ENCODE measurements at places on chromosomes 3 and 15. TPM values are rescaled to one million over a fixed set of nuclear protein-coding genes. Genes with fewer than 3 reads are reported as not detected.

- no peak for DNase-seq
These were observed 928.3 kb downstream of the NSUN3 start for GRCh38 chr3:94990952-94991705.

DNA sequence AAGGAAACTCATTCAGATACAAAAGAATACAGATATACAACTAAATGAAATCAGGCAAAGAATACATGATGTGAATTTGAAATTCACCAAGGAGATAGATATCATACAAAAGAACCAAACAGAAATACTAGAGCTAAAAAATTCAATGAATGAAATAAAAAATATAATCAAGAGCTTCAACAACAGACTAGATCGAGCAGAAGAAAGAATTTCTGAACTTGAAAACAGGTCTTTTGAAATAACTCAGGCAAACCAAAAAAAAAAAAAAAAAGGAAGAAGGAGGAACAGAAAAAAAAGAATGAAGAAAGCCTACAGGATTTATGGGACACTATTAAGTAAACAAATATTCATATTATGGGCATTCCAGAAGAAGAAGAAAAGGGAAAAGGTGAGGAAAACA is 137.8 kb downstream of the DMXL2 start:
- no peak for DNase-seq

DNA sequence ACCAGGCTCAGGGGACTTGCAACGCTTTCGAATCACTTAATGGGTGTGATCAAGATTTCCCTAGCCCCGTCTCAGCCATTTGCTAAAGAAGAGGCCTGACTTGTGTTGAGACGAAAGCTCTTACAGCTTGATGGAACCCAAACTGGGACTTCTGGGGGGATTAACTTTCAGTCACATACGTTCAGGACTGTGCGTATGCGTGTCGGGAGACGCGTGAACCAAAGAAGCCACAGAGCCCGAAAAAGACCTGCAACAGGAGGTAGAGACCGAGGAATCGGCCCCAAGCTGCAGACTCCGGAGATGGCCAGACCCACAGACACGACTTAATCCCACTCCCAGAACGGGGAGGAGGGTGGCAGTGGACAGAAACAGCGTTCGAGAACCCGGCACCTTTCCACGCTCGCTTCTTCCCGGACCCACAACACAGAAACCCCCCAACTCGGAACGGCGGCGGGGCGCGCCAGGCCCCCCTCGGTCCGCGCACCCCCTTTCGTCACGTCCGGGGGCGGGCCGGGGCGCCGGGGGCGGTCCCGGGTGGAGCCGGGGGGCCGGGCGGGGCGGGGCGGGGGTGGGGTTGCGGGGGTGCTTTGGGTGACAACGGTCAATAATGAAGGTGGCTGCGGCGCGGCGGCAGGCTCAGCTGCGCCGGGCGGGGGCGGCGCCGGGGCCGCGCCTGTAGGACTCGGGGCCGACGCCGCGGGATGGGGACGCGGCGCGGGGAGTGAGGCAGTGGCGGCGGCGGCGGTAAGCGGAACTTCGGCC is at the start of gene ATP11B:
ATP11B (plus strand) TSS at position 604 of the 762 bp plus-strand sequence. CDS start 256 bp downstream, outside the sequence.
- DNase-seq, result peak; percentile 93

DNA sequence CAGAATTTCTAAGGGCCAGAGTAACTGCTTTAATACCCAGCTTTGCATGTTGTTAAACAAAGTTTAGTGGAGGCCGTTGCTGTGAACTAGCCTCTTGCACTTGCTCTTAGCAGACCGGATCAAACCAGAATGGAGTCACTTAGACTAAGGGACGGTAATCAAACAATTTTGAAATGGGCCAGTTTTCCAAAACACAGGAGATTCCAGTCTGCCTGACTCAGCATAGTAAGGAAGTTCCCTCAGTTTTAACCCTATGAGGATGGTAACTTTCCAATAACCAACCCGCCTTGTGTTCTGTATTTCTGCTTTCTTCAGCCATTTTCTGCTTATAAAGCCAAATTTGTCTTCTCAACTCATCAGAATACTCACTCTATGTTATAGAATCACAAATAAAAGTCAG is 77.2 kb upstream of the WDR72 start:
- DNase-seq, result no peak

DNA sequence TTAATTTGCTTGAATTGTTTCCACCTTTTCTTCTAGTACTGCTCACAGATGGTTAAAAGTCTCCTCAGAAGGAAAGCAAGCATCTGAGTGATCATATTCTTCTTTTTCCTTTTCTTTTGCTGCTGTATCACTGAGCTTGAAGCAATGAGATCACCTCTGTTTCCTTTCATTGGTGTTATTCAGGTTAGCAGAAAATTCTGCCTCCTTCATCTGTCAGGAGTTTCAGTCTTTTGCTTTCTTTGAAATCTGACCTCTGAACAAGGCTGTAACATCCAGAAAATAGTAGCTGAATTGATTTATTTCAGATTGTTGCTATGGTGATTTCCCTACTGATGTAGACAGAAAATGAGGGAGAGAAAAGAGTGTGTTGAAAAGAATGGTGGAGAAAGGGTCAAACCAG is 343.0 kb downstream of the MFSD1 start:
- DNase-seq, result no peak

DNA sequence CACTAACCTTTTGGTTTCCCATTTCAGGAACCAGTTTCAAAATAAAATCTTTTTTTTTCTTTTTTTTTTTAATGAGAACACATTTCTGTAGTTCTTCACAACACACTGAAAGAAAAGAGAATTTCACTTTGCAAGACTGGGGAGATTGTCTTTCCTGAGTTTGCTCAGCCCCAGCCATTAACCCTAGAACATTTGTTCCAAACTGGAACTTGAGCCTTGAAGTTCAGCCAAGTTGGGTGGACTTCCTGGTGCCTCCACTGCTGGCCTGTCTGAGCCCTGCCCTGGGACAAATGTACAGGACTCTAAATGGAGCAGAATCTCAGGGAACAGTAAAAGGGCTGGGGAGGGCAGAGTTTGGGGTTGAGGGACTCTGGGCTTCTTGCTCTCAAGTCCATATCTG is 196.4 kb upstream of the LPP start:
- DNase-seq, result no peak

GRCh38 chr3:120052677-120053076 is 41.6 kb downstream of the GSK3B start:
- DNase-seq, result no peak

Gene CADPS
- 6.9 TPM for total RNA-seq
